ENCODE measurements at places on chromosomes 12 and 14.

DNA sequence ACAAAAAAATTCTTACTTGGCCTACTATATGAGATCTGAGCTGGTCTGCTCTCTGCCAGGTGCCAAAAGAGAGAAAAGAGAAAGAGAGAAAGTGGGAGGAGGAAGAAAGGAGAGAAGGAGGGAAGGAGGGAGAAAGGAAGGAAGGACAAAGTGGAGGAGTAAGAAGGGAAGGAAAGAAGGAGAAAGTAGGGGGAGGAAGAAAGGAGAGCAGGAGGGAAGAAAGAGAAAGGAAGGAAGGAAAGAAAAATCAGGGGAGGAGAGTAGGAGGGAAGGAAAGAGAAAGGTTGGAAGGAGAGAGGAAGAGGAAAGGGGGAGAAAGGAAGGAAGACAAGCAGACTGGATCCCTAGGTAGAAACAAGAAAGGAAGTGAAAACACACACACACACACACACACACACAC is 96.8 kb downstream of the RPS29 start:
- no peak for DNase-seq

DNA sequence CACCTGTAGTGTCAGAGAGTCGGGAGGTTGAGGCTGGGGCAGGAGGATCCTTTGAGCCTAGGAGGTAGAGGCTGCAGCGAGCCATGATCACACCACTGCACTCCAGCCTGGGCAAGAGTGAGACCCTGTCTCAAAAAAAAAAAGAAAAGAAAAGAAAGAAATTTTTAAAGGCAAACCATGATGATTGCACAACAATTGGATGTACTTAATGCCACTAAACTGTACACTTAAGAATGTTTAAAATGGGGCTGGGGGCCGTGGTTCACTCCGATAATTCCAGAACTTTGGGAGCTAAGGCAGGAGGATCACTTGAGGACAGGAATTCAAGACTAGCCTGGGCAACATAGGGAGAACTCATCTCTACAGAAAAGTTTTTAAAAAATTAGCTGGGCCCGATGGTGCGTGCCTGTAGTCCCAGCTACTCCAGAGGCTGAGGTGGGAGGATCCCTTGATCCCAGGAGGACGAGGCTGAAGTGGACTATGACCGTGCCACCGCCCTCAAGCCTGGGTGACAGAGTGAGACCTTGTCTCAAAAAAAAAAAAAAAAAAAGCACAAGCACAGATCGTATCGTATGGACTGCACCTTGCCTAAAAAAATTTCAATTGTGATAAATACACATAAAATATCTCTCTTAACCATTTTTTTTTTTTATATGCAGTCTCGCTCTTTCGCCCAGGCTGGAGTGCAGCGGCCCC is 32.7 kb downstream of the JAG2 start:
- DNase-seq: no peak

DNA sequence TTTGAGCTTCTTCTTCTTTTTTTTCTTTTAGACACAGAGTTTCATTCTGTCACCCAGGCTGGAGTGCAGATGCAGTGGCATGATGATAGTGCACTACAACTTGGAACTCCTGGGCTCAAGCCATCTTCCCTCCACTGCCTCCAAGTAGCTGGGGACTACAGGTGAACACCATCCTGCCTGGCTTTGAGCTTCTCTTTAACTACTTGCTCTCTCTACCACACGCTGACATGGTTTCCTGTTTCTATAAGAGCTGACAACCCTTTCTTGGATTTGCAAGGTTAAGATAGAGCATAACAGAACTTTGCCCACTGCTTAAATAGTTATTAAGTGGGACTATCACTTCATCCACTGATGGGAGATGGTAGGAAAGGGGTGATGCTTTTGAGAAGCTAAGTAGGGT is 82.4 kb upstream of the SLC38A2 start:
- DNase-seq: no peak

DNA sequence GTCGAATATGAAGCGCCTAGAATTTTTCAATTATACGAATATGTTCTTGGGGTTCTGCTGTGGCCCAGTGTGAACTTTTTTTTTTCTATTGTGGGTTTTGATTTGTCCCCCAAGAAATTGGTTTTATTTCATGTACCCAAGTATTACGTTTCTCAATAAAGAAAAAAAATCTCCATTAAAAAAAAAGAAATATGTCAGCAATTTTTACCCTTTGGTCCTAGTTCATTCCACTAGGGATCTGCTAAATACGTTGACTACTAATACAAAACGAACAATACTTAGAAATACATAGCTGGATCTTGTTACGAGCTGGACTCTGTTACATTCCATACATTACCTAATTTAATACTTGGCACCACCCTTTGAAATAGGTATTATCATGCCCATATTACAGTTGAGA is 216.9 kb downstream of the SLC16A7 start:
- DNase-seq: no peak

DNA sequence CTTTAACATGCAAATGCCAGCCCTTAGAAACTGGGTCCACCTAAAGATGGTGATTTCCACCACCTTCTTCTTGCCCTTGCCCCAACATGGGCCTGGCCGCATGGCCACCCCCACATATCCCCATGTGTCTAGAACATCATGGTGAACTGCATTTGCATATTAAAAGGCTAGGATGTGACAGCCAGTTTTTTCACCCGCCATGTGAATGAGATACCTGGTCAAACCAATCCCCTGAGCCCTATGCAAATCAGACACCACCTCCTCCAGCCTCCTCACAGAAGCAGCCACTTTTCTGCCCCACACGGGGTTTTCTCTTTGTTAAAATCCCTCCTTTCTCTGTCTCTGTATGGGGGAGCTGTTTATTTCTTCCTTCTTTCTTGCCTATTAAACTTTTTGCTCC is 1322.5 kb downstream of the FSCB start:
- DNase-seq: no peak

- DNase-seq: no peak
These were observed 395.7 kb upstream of the PDE3A start for GRCh38 chr12:19972325-19973288.

GRCh38 chr12:132824053-132824452 is 4.6 kb downstream of the GOLGA3 start:
- DNase-seq: no peak

GRCh38 chr14:61381553-61381952 is 60.2 kb downstream of the PRKCH start:
- no peak for DNase-seq

- DNase-seq: peak; percentile 26
These were observed 39.8 kb downstream of the BAZ2A start for GRCh38 chr12:56590237-56590830.

- DNase-seq: no peak
These were observed 22.1 kb upstream of the TAMALIN start for GRCh38 chr12:51984657-51985056.

DNA sequence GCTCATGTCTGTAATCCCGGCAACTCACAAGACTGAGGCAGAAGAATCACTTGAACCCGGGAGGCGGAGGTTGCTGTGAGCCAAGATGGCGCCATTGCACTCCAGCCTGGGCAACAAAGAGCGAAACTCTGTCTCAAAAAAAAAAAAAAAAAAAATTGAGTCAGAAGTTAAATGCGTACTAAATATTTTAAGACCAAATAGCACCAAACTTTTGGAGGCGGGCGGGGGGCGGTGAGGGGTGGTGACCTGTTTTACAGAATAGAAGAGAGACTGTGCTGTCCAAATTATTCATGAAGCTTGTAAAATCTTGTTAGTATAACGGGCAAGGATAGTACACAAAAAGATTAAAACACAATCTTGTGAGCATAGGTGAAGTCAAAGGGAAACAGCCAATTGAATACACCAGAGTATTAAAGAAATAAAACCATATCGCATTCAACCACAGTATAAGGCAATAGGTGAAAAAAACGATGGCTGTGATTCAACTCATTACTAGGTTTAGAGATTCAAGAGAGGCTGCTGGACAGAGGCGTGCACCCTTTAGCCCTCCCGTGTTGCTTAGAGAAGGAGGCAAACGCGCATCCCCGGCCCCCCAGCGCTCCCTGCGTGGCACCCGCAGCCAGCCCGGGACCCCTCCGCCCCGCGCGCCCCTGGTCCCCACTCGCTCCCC is 571 bp downstream of the ZNF891 start:
- no peak for DNase-seq

Data from adipocyte (in vitro differentiated cells).